Ovary (tissue), 10 donors: ENCODE measurements at places on chromosomes 1 and 21.

- no peak for DNase-seq
Observed at GRCh38 chr21:38850277-38850951, 44.7 kb downstream of the ETS2 start.

- DNase-seq = no peak
Observed at GRCh38 chr21:38768471-38769063, 37.2 kb upstream of the ETS2 start.

GRCh38 chr1:66468722-66469121, 65.2 kb upstream of the SGIP1 start:
- no peak for DNase-seq

DNA sequence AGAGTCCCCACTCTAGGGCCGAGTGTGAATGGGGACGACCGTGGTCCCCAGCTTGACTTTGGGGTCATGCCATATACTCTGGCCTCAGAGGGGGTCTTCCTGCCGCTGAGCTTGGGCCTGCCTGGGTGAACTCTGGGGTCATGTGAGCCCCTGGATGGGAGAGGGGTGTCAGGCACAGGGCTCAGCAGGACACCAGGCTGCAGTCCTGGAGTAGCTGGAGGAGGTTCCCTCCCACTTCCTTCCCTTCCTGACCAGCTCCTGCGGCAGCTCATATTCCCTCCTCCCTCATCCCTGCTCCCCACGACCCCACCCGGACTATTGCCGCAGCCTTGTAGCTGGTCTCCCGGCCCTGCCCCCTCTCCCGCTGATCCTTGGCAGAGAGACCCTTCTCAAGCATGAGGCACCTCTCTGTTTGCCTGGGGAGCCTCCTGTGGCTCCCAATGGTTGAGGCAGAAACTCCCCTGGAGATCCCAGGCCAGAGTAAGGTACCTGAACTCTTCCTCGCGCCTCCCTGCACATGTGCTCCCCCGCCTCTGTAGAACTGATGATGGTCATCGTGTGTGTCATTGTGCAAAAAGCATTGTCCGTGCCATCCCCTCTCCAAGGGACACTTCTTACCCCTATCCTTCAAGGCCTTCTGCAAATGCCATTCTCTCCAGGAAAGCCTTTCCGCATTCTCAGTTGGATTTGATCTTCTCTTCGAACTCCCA, 1.8 kb downstream of the TNFRSF1B start:
- no peak for DNase-seq

DNA sequence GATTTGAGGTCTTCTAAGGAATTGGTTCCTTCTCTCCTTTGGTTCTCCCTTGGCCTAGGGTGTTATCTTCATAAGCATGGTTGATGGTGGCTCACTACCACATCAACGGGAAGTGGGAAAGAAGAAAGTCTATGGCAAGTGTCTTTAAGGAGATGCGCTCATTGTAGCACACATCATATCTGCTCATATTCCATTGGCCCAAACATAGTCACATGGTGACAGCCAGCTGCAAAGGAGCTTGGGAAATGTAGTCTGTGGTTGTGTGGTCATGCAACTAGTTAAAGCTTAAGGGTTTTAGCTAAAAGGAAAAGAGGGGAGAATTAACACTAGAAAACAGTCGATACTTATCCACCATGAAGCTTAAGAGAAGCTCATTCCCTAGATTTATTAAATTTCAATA, 11.4 kb upstream of the MRPS6 start:
- DNase-seq = no peak

GRCh38 chr1:170240409-170240808, 94.7 kb downstream of the NTMT2 start:
- DNase-seq = no peak

DNA sequence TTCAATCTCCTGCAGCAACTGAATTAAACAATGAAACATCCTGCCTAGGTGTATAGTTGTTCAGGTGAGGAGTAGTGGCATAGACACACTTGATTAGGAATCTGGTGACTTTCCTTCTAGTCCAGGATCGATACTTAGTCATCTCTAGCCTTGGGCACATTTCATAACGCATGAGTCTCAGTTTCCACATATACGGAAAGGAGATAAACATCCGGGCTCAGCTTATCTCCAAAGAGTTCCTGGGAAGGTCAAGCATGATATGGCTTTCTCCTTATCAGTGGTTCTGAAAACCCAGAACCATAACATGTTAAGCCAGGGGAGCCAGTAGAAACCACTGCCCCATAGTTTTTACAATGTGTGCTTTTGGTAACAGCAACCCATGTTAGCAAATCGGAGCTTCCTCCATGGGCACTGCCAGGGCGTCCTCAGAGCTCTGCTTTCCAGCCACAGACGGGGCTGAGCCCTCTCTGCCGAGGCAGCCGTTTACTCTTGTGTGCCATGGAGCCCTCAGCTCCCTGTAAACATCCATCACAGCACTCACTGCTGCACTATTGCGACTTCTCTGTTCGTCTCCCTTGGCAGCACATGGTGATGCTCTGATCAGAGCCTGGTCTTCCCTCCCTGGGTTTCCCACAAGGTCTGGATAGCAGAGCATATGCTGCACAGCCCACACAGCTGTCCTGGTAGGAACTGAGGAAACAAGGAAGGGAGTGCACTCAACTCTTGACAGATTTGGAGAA, 34.6 kb downstream of the RUNX1 start:
- DNase-seq = no peak

GRCh38 chr1:105122041-105122440, 1372.3 kb downstream of the AMY1C start:
- DNase-seq = no peak

DNA sequence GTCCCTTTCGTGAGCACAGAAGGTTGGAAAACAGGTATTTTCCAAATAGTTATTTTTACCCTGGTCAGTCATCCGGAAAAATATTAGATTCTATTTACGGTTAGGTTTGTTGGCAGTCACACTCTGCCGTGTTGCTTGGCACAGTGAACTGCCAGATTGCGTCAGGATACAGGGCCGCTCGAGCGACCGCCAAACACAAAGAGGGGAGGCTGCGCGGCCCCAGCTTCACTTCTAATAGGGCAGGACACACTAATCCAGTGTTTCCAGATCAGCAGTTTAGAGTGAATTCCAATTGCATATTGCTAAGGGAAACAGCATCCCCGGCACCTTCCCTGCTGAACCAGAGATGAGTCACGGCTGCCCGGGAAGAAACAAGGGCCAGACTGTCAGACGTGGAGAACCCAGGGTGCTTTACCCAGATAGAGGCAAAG, 22.9 kb downstream of the UMODL1 start:
- no peak for DNase-seq

GRCh38 chr1:24048205-24048869, 63.6 kb downstream of the MYOM3 start:
- no peak for DNase-seq

DNA sequence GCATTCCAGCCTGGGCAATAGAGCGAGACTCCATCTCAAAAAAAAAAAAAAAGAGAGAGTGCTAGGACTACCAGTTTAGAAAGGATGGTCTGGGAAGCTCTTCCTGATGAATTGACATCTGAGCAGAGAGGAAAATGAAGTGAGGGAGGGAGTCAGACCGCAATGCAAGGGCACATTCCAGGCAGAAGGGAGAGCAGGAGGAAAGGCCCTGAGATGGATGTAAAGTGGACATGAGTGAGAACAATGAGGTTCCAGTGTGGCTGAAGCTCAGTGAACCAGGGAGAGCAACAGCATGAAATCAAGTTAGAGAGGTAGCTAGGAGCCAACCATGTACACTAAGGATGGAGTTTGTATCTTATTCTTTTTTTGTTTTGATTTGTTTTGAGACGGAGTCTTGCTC, 55.9 kb upstream of the SPOCD1 start:
- DNase-seq = no peak

GRCh38 chr21:42299324-42300044, 15.7 kb downstream of the TFF3 start:
- DNase-seq = no peak
